Sigmoid colon (tissue), 7 donors: ENCODE measurements at places on chromosomes 2 and 18. TPM values are rescaled to one million over a fixed set of nuclear protein-coding genes. Genes with fewer than 3 reads are reported as not detected.

ORC4 gene
- polyA plus RNA-seq = 15.2 TPM

CHRNG gene
- polyA plus RNA-seq = not detected

TRIP12 gene
- polyA plus RNA-seq = 20.4 TPM

DNAH6 gene
- 0.20 TPM for polyA plus RNA-seq

RAB27B gene
- 4.6 TPM for polyA plus RNA-seq

MTCL1 gene
- polyA plus RNA-seq = 1.8 TPM

AMER3 gene
- polyA plus RNA-seq = 0.28 TPM

LCT gene
- polyA plus RNA-seq = 0.23 TPM

SESTD1 gene
- polyA plus RNA-seq = 21.6 TPM

HOXD12 gene
- 0.15 TPM for polyA plus RNA-seq

IL36B gene
- not detected for polyA plus RNA-seq

SETBP1 gene
- polyA plus RNA-seq = 1.2 TPM

CPO gene
- not detected for polyA plus RNA-seq

CKAP2L gene
- 3.0 TPM for polyA plus RNA-seq

CRACDL gene
- polyA plus RNA-seq = 8.8 TPM

MOCOS gene
- polyA plus RNA-seq = 3.6 TPM

CARF gene
- 2.8 TPM for polyA plus RNA-seq

TMEFF2 gene
- 0.16 TPM for polyA plus RNA-seq

ZNF385B gene
- 0.35 TPM for polyA plus RNA-seq

AQP12B gene
- 5.5 TPM for polyA plus RNA-seq

LOXHD1 gene
- not detected for polyA plus RNA-seq

SAG gene
- not detected for polyA plus RNA-seq

SCN7A gene
- 1.8 TPM for polyA plus RNA-seq

FOSL2 gene
- 66.2 TPM for polyA plus RNA-seq
